Activated T-cell treated with anti-CD3 and anti-CD28 coated beads for 4 hours (primary cell): ENCODE measurements at places on chromosomes 5 and 9.

DNA sequence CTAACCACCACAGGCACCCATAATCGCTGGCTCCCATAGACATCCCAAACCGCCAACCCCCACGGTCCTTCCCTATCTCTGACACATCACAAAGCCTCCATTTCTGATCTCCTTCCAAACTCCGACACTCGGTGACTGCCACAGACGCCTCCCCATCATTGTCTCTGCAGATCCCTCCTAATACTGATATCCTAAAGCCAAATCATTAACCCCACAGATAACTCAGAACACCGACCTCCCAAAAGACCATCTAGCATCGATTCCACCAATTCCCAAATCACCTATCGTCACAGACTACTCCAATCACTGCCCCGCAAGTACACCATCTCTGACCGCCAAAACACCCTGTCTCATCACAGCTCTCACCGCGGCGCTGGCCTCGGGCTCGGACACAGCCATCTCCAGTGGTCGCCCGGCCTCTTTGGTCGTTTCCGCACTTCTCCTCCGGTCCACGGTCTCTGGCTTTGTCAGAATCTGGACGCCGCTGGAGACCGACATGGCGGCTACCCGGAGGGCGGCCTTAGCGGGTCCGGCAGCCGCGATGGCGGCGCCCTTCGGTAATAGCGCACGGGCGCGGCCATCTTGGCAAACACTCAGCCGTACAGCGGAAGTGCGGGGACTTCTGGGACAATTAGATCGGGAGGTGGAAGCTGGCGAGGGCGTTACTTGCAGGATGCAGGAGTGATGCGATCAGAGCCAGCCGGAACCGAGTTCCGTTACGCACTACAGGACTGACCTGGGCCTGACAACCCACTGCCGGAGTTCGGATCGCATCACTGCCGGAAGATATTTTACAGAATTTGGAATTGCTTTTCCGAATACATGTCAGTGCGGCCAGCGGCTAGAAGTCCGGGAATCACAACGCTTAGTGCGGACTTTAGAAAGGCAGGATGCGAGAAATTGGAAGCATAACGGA lies at the start of gene ZFP37:
Gene ZFP37 (minus strand): TSS at position 534 of the 916 bp plus-strand sequence. CDS start 36 bp downstream, at position 498.
- DNase-seq, result peak; percentile 58

GRCh38 chr9:14533867-14534640 lies 159.2 kb downstream of the ZDHHC21 start:
- no peak for DNase-seq

GRCh38 chr5:159444441-159445082 lies 114.3 kb upstream of the IL12B start:
- no peak for DNase-seq

DNA sequence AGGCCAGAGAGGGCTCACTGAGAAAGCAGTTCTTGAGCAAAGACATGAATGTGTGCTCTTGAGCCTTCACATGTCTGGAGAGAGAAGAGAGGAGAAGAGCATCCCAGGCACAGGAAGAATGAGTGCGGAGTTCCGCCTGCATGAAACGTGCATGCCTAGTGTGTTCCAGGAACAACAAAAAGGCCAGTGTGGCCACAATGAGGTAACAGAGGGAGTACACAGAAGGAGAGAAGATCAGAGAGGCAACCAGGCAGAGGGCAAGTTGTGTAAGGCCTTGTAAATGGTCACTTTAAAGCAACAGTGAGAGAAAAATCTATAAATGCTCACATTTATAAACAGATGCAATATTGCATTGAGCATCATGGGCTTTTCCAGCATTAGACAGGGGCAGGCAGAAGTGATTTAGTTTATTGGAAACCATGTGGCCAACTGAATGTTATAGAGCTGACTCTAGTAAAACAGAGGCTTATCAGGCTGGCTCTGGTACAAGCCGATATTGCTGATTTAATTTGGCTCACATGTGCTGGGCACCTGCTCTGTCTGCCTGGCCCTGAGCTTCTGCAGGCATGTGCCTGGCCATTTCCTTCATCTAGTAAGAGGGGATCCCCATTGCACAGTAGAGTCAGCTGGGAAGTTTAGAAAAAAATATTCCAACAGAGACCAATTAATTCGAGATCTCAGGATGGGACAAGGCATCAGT lies 185.3 kb downstream of the SAXO1 start:
- DNase-seq, result no peak

DNA sequence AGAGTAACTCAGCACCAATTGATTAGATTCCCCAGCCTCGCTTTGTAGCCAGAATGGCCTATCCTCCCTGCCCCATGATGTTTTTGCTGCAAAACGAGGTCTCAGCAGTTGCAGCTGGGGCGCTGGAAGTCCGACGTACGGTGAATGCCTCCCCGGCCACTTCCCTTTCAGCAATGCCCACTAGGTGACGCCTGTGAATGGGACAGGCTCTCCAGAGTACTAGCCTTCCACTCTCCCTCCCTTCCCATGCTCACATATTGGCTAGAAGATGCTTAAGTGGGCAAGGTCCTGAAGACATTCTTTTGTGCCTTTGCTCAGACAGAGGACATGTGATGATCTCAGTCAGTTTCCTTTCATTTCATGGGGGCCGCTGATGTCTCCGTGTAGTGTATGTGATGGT lies 50.8 kb downstream of the DMRT2 start:
- DNase-seq, result no peak

DNA sequence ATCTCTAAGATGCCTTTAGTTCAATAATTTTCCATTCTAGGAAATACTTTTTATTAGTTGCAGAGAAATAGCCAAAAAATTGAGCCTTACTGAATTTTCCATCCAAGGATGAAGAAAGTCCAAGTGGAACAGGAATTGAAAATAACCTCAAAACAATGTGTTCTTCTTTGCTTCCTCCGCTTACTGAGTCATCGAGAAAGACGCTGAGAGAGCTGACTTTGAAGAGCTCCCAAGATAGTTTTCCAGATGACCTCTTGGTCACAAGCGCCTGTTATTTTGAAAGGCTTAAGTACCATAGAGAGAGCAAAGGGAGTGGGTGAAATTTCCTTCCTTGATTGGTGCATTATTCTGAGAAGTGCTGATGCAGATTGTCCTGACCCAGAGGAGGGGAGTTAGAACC lies 253.5 kb upstream of the ATP10B start:
- DNase-seq, result no peak

- no peak for DNase-seq
Observed at GRCh38 chr5:55908804-55909203, 57.6 kb downstream of the IL31RA start.

DNA sequence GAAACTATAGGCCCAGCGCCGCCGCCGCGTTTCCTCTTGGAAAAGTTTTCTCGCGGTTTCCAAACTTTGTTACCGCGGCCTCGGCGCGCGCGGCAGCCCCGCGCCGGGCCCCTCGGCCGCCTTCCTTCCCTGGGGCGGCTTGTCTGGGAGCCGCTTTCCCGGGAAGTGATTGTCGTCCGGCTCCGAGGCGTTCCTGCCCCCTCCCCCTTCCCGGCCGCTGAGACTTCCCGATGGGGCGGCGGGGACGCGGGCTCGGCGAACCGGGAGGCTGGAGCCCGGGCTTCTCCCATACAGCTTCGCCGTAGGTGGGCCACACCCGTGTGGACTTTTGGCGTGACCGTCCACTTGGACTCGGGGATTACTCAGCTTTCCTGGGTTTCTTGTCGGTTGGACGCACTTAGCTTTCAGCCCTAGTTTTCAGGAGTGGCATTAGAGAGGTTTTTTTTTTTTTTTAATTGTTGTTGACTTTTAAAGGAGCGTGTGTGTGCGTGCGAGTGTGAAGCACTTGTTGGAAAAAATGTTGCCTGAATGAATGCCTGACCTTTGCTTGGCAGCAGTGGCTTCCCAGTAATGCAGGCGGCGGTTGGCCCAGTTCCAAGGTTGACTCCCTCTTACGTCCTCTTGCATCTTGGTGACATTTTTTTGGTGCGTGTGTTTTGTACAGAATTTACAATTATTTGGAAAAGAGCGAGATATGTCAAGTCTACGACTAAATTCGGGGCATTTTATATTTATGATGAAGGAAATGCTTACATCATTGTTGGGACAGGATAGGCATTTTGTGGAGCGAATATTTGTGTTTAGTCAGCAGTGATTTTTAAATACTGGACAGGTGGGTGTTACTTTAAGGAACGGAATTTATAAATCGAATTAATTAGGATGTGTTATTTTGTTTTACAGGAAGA lies 821 bp downstream of the CTNNA1 start:
- peak; percentile 41 for DNase-seq

- no peak for DNase-seq
Observed at GRCh38 chr5:133337795-133338445, 274.4 kb downstream of the FSTL4 start.

GRCh38 chr5:78841767-78842166 lies 143.3 kb downstream of the ARSB start:
- DNase-seq, result no peak

DNA sequence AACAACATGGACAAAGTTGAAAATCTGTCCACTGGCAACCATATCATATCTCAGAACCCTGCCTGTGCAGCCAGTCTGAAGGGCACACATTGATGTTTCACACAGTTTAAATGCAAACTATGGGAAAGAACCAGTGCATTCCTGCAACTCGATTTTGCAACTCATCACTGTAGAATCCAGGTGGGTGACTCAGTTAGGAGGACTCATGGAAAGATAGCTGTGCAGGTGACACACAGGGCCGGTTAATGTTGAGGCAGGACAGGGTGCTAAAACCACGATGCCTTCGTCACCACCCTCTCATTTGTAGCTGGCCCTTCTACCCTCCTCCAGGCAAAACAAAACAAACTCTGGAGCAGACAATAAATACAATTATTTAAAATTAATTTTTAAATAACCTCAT lies 62.8 kb downstream of the TLE1 start:
- no peak for DNase-seq

- no peak for DNase-seq
Observed at GRCh38 chr5:102857076-102857818, 102.1 kb downstream of the PAM start.

GRCh38 chr9:123389070-123389469 lies 33.1 kb downstream of the CRB2 start:
- no peak for DNase-seq

- no peak for DNase-seq
Observed at GRCh38 chr5:7410936-7411511, 15.1 kb downstream of the ADCY2 start.

GRCh38 chr9:112094948-112095681 lies 80.0 kb downstream of the SUSD1 start:
- no peak for DNase-seq

- DNase-seq, result no peak
Observed at GRCh38 chr5:118722122-118723020, 266.0 kb downstream of the DTWD2 start.

DNA sequence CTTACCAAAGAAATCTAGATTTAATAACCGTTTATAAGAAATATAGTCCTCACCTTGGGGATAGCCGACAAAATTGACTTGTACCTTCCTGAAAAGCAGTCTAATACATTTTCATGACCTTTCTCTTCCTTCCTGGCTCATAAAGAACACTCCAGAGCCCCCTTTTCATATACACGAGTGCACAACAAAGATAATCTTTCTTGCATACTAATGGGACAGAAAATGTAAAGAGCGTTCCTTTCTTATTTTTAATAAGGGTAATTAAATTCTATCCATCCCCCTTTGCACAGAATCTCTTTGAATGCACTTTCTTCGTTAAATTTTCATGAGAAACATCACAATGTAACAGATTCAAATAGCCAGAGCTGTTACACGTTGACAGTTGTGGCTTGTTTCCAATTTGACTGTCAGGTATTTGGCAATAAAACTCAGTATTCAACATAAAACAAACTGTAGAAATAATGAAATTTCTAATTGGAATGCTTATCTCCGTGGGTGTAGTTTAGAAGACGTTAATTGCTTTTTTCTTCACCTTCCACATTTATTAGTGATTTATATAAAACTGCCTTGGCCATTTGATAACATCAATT lies 732.3 kb upstream of the DMAC1 start:
- DNase-seq, result no peak

- no peak for DNase-seq
Observed at GRCh38 chr5:151630088-151630487, 39.0 kb upstream of the FAT2 start.

- DNase-seq, result no peak
Observed at GRCh38 chr5:118506217-118506852, 482.0 kb downstream of the DTWD2 start.

GRCh38 chr5:74200560-74200959 lies 440.0 kb downstream of the ENC1 start:
- no peak for DNase-seq
